ENCODE measurements at places on chromosomes 12 and 14.
A peak's percentile ranks its signal among the peaks of the same experiment; 100 is the strongest.

DNA sequence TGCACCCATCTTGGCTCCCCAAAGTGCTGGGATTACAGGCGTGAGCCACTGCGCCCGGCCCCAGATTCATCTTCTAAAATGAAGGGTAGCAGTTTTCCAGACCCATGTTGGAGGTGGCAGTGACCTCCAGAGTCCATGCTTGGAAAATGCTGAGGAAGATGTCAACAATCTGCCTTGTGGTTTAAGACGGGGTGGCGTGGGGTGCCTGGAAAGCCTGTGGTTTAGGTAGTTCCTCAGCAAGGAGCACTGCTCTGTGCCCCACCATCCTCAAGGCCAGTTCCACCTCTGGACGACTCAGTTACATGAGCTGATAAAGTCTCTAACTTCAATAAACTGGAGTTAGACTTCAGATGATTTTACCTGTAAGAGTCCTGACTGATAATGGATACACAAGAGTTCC is 48.6 kb downstream of the DRAM1 start:
- DNase-seq: no peak

DNA sequence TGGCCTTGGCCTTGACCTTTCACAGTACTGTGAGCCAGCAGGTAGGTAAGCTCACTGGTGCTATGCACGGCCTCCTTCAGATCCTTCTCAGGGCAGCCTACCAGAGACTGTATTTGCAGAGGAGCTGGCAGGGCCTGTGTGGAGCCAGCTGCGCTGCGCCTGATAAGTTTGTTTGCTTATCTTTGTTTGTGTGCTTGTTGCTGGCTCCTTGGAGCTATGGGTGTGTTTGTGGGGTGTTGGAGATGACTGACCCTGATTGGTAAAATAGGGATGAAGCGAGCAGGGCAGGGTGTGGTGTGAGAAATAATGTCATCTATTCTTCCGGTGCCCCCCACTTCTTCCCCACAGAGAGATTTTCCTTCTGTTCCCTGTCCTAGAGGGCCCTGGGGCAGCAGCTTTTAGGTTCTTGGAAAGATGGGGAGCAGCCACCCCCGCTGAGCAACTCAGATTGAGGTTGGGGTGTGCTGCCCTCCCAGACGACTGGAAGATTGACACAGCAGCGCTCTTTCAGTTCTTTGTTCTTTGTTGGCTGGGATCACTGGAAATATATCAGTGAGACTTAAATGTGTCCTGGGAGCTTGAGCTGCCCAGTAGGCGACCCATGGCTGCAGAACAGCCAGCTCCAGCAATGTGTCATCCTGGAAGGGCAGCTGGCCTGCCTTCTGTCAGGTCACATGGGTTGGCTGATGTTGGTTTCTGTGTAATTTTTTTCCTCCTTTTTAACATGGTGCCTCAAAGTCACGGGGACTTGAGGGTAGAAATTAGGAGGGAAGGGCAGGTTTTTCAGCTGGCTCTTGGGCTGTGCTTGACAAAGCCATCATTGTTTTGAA is 19.6 kb downstream of the MLXIP start:
- no peak for DNase-seq

- no peak for DNase-seq
These were observed 68.6 kb downstream of the ACTN1 start for GRCh38 chr14:68910540-68910939.

DNA sequence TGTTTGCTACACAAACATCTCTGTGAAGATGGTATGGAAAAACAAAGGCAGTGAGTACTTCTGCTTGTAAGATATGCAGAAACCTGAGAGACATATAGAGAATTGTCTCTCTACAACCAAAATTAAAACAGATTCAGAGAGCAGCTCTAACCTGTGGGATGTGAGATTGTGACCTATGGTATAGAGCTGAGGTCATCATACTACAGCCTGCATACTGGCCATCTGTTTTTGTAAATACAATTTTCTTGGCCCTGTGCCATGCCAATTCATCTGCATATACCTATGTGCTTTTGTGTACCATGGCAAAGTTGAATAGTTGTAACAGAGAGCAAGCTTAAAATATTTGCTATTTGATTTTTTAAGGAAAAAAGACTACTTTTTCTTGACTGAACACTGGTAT is 99.6 kb downstream of the LMO3 start:
- DNase-seq: no peak

DNA sequence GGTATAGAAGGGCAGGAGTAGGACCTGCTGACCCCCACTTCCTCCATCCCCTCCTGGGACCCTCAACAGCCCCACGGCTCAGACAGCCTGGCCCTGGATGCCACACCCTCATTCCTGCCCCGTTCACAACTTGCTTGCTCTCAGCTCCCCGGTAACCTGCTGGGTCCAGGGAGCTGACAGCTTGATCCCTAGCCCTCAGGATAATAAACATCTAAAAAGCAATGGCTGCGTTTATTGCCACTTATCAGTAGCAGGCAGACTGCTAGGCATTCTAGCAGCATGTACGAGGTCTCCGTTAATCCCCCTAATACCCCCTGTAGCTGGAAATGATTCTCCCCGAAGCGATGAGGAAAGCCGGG is 24.3 kb upstream of the RPLP0 start:
- DNase-seq: no peak

GRCh38 chr14:68208218-68208617 is 388.6 kb downstream of the RAD51B start:
- DNase-seq: no peak

DNA sequence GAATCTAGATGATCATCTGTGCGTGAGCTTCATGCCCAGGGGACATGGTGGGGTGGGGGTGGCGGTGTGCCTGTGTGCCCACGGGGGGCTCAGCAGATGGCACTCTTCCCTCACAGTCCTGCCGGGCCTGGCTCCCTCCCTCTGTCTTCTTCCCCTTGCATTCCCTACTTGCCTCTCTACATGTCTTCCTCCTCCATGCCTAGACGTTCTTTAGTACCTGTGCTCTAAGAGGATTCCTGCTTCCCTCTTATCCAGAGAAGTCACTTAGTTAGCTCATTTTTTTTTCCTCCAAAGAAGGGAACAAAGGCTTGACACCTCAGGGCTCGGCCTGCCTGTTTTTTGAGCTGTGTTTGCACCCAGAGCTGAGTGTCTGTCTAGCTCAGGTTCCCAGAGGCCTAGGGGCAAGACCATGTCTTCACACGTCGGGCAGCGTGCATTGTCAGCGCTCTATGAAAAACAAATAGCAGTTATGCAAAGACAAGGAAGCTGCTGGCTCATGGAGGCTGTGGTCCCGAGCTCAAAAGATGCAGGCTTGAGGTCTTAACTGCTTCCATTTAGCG is 48.8 kb downstream of the NINJ2 start:
- DNase-seq: peak; percentile 63

GRCh38 chr14:26729851-26730250 is 132.0 kb upstream of the NOVA1 start:
- no peak for DNase-seq

GRCh38 chr12:77813558-77813957 is 17.1 kb upstream of the NAV3 start:
- no peak for DNase-seq

GRCh38 chr12:121239351-121240061 is 29.6 kb downstream of the P2RX4 start:
- no peak for DNase-seq

GRCh38 chr14:23009483-23009938 is 432 bp downstream of the C14orf93 start:
- DNase-seq: no peak

- DNase-seq: no peak
These were observed 132.8 kb upstream of the HIF1A start for GRCh38 chr14:61562321-61563161.

DNA sequence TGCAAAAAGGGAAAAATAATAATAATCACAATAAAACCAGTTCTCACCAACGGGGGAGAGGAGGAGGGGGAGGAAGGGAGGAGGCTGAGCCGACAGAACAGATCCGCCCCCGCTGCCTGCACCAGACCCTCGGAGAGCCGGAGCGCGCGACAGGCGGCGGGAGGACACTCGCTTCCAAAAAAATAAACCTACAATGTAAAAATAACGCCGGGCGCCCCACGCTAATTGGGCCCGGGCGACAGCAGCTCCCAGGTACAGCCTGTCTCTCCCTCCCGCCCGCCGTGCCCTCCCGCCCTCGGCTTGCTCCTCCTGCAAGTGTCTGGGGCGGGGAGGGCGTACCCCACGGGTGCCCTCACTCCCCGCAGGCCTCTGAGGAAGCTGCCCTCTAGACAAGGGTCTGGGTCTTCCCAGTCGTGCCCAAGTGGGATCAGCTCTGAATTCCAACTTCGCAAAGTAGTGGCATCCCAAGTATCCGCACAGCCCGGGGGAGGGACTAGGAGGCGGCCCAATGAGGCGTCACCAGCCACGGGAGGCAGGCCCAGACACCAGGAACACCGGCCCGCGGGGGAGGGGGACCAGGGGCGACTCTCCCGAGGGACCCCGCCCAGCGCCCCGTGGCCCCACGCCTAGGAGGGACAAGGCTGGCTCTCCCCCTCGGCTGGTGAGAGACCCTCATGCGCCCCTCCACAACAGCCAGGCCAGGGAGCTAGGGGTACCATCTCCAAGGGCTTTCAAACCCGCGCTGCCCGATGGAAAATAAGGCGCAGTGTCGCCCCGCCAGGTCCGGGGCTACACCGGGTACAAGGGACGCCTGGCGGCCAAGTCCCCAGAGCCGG is 1.0 kb downstream of the NCOR2 start:
- peak; percentile 75 for DNase-seq

DNA sequence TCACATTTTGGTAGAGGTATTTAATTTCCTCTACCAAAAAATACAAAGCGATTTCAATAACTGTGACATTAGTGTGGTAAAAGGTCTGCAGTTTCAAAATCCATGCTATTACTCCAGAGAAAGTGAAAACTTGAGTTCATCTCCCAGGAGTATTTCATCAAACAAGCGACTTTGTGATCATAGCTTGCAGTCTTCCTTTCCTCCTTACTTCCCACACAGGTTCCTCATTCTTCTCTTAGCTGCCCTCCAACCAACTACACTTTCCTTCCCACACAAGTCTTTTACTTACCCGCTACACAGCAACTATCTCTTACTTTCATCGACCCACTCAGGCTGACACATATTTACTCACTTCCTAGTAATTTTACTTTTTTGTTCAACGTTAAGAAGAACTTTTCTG is 413.4 kb upstream of the USP15 start:
- no peak for DNase-seq

GRCh38 chr12:47903151-47903611 is 1.6 kb downstream of the VDR start:
- DNase-seq: peak; percentile 44

DNA sequence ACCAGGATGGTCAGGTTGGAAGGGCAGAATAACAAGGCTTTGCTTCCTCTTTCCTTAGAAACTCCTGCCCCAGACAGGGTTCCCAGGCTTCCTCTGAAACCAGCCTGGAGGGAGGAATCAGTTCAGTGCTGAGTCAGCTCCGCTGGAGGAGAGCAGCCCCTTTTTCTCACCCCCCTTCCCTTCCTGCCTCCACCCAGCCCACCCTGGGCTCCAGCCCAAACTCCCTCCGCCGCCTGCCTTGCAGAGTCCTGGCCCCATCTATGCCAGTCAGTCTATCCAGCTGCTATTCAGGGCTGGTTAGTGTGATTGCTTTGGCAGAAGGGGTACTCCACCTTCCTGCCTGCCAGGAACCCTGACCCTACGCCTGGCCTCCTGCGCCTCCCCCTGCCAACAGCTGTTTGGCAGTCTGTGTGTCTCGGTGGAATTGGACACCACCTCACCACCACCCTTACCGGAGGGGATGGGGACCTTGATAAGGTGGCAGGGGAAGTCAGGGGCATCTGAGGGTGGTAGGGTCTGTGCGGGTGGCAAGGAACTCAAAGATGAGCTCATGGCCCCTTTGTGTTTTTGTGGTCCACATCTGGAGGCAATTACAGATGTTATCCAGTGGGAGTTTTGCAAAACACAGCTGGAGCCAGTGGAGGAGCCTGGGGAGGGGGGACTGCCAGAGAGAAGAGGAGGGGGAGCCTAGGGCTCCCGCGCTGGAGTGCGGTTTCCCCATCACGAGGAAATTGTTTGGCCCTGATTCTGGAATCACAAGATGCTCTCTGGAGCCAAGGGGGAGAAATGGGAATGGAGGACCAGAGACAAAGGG is 12.2 kb downstream of the MMP14 start:
- no peak for DNase-seq

DNA sequence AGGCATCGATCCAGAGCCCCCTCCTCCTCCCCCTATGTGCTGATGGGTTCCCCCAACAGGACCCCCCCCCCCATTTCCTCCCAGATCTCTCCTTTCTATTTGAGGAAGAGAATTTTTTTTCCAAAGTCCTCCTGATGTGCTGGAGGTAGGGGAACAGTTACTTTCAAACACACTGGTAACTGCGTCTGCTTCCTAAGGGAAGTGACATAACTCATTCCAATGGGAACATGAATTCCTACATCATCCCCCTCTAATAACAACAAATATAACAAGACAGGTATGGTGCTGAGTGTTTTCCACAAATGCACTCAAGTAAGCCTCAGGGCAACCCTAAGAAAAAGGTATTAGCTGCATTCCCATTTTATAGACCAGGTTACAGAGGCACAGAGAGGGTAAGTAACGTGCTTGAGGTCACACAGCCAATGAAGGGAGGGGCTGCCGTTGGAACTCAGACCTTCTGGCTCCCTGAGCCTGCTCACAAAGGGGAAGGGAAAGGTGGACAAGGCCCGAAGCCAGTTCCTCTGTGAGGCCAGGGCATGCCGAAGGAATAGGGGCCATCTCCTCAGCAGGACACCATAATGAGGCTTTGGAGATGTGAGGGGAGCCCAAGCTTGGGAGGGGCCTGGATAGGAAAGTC is 121.1 kb upstream of the NCOR2 start:
- no peak for DNase-seq

- DNase-seq: no peak
These were observed 102.2 kb downstream of the DIO2 start for GRCh38 chr14:80109055-80109454.

DNA sequence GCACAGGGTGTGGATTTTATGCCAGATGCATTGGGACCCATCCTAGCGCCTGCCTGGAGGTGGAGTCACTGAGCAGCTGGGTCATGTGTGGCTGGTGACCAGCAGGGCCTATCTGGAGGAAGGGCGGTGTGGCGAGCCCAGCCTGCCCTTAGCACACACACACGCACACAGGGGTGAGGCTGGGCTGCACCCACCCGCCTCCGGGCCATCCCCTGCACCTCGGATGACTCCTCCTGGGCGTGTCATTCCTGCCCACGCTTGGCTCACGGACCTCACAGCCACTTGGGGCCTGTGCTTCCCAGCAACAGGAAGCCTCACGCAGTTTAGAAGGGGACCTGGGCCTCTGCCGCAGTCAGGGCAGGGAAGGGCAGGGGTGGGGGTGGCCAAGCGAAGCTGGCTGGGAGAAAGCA is 36.2 kb upstream of the FZD10 start:
- DNase-seq: no peak

DNA sequence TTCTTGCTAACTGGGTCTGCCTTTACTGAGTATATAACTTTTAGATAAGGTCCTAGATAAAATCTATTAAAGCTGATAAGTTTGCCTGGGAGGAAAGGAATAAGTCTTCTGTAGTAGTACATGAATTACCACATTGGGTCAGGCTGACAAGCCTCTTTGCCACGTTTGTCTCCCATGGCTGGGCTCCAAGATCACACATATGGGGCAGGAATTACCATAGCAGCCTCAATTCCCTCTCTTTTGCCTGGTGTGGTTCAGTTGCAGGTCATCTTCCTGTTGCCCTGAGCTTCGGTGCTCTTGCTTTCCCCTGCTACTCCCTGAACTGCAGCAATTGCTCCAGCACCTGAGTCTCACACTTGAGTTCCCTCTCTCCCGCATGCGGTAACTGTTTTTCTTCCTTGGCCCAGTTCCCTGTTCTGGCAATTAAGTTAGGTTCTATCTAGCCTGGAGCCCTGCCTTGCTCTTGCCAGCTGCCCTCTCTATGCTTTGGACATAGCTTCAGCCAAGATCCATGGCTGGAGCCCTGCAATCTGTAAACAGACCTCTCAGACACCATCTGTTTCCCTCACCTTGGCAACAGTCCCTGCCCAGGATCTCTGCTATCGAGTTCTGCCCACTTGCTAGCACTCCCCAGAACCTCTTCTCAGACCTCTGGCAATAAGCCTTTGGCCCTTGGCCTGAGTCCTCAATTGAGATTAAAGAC is 5.8 kb upstream of the GLT8D2 start:
- DNase-seq: no peak
